Activated T-cell treated with anti-CD3 and anti-CD28 coated beads, Interleukin-2, amount 50 U/mL, for 1 hour (primary cell): ENCODE measurements at places on chromosomes 11 and 22.

- peak; percentile 52 for DNase-seq
Observed at GRCh38 chr11:111422494-111423249, 43.6 kb upstream of the POU2AF1 start.

- no peak for DNase-seq
Observed at GRCh38 chr22:23749841-23750301, 1.0 kb downstream of the ZNF70 start.

GRCh38 chr11:63838150-63838677, 696 bp upstream of the MARK2 start:
- DNase-seq = peak; percentile 35

DNA sequence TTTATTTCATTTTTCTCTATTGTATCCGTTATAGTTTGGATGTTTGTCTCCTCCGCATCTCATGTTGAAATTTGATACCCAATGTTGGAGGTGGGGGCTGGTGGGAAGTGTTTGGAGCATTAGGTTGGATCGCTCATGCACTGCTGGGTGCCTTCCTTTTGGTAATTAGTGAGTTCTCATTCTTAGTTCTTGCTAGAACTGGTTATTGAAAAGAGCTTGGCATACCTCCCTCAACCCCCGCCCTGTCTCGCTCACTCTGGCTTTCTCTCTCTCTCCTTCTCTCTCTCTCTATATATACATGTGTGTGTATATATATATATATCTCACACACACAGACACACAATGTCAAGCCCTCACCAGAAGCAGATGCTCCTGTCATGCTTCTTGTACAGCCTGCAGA, 978.7 kb downstream of the DLG2 start:
- DNase-seq = no peak

- no peak for DNase-seq
Observed at GRCh38 chr11:27347359-27348339, 15.4 kb downstream of the CCDC34 start.

DNA sequence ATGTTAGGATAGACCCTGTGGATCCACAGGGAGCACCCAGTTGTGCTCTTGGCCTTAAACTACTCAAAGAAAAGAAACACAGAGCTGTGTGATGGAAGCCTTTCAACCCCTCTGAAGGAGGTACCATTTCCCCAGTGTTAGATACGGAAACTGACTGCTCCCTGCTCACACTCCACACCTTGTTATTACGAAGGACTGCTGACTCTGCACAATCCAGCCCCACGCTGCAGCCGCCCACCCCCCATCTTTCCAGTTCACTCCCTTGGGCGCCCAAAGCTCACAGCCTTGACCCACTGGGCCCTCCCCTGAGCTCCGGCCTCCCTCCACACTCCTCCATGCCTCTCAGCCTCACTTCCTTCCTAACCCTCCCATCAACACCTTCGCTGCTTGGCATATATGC, 75.5 kb downstream of the EFCAB6 start:
- DNase-seq = no peak

GRCh38 chr11:75199412-75199955, 41.1 kb upstream of the TPBGL start:
- no peak for DNase-seq

- DNase-seq = no peak
Observed at GRCh38 chr11:68012044-68012842, 2.1 kb downstream of the ALDH3B1 start.

DNA sequence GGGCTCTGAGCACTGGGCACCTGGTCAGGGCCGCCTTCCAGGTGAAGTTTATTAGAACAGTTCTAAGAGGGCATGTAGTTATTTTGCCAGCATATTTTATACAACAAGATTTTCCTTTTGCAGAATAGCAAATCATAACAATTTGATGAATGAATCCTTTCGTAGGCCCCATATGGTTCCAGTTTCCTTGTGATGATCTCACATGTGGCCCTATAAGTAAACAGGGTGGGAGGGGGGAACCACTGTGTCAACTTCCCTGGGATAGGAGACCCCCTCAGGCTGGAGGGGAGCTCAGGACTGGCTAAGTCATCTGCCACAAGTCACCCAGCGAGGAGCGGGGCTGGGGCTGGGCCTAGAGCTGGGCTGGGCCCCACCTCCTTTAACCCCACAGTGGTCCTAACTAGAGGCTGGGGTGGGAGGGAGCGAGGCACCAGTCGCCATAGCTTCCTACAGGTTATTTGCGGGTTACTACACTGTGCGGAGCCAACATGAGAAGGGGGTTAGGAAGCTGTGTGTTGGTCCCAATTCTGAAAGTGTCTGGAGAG, 4.2 kb downstream of the FBLN1 start:
- DNase-seq = no peak

DNA sequence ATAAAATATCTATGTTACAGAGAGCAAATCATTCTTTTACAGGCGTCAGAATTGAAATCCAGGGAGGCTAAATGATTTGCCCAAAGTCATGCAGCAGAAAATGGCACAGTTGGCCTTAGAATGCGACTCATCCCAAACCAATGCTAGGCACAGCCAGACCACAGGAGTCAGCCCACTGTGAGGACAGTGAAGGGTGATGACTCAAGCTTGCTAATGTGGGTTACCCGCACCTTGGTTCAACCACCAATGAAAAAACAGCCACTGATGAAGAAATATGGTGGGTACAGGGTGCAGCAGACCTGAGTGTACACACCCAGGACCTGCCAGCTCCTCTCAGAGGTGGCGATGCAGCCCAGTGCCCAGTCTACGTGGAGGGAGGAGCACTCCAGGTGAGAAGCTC, 89.7 kb downstream of the ZC3H12C start:
- no peak for DNase-seq

- no peak for DNase-seq
Observed at GRCh38 chr22:50083462-50084079, 1.7 kb downstream of the MLC1 start.

DNA sequence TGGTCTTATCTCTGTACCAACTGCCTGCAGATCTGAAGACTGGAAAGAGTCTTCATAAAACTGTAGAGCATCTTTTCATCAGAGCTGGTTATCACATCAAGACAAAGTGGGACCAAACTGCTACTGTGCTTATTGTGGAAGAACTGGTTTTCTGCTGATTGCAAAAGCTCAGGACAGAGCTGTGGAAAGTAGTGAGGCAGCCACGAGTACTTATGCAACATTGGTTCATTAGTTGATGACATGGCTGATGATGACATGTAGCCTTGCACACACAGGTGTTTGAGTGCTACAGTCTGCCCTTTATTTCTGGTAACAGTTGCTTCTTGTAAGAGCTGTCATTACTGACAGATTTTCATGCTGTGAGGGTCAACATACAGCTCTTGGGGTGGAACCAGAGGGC, 185.4 kb upstream of the GUCY1A2 start:
- DNase-seq = no peak

GRCh38 chr11:1230456-1231395, 7.9 kb downstream of the MUC5B start:
- no peak for DNase-seq

- DNase-seq = no peak
Observed at GRCh38 chr22:24772493-24773220, 1.9 kb downstream of the PIWIL3 start.

GRCh38 chr22:46026899-46027210, 49.9 kb upstream of the WNT7B start:
- DNase-seq = no peak

DNA sequence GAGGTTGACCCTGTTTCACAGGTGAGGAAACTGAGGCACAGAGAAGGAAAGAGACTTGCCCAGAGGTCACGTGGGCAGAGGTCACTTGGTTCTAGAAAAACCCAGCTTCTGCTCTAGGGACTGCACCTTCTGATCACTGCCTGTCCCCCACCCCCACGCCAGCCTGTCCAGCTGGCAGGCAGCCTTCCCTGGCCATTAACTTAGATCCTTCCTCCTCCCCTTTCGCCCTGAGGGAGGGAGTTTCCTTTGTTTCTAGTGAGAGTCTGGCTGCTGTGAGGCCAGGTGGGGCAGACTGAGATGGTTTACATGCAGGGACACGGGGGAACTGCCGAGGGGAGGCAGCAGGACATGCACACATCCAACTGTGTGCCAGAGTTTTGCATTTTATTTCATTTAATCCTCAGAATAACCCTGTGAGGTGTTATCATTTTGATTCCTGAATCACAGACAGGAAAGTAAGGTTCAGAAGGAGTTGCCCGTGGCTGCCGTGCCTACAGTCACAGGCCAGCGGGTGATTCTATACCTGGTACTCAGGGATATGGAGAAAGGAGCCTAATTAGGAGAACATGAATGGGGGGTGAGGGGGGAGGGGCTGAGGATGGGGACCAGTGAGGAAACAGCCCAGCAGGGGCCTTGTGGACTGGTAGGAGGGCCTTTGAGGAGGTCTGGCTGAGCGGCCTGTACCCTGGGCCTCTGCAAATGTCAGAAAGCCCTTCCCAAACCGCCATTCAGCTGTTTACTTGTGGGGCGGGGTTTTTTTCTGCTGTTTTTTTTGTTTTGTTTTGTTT, 3.4 kb downstream of the FAM83F start:
- DNase-seq = no peak

DNA sequence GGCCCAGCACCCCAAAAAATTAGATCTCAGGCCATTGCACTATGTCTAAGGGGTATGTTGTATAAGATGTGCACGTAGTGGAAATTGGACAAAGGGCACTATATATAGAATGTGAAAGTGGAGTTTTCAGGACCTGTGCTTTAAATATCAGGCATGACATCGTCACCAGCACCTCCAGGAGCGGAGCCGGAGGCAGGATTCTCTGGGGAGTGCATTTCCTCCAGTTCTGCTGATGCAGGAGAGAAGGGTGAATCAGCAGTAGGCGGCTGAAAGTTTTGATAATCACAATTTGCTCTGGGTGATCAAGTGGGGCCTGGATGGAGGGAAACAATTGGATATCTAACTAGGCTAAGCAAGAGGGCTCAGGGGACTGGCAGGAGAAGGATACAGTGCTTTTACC, 69.1 kb upstream of the NTM start:
- DNase-seq = no peak

DNA sequence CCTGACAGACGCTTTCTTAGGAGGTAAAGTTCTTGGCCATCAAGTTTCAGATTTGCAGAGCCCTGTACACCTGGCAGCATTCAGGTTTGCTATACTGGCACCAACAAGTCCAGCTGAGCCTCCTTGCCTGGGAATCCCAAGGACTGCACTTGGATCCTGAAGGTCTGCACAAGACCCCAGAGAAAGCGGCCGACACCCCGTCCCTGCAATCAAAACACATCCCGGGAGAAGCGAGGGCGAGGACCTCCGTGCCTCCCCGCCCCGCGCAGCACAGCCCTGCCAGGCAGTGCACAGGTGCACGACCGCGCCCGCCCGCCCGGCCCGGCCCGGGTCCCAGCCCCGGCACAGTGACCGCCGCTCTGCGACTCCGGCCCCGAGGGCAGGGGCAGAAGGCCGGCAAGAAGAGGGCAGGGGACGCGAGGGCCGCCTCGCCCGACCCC, 559 bp downstream of the MRTFA start:
- no peak for DNase-seq

DNA sequence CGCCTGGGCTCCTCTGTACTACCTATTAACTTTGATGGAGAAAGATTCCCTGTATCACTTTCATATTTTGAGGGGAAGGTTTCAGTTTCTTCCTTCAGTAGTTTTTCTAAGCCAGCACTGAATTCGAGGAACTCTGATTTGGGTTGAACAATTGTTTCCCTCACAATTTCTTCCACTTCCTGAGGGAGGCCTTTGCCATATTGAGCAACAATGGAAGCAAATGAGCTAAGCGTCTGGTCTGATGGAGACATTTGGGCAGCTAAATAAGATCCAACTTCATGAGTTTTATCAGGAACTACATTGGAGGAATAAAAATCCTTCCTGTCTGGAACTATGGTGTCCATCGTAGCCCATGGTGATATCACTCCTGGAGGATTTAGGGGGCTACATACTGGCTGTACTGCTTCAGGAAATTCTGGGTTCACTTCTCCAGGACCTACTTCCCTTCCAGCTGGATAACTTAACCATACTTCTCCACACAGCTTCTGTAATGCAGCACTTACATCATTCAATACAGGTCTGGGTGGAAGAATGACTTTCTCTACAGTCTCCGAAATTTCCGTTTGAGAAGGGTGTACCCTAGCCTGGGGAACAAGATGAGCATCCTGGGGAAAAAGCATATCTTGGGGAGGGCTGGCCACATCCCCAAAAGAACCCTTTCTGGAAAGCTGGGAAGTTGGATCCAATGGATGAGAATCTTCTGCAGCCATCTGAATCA, 38.9 kb upstream of the CCDC89 start:
- DNase-seq = no peak

DNA sequence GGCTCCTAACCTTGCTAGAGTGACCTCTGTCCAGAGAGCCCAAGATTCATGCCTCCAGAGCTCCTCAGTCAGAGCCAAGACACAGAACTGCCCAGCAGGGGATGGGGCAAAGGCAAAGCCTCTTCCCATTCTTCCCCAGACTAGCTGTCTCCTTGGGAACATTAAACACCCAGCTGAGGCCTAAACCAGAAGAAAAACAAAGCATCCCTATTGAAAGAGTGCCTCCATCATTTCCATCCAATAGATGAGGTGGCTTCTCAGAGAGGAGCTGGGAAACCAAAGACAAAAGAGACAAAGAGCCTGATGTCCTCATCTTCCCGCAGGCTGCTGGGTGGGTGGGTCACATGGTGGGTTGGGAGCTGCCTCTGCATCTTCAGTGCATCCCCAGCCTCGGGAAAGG, 37.4 kb downstream of the COMMD9 start:
- no peak for DNase-seq

DNA sequence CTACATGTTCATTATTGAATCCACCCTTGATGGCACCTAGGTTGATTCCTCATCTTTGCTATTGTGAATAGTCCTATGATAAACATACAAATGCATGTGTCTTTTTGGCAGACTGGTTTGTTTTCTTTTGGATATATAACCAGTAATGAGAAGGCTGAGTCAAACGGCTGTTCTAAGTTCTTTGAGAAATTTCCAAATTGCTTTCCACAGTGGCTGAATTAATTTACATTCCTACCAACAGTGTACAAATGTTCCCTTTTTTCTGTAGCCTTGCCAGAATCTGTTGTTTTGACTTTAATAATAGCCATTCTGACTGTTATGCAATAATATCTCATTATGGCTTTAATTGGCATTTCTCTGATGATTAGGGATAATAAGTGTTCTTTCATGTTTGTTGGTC, 184.9 kb downstream of the CASP12 start:
- DNase-seq = no peak

DNA sequence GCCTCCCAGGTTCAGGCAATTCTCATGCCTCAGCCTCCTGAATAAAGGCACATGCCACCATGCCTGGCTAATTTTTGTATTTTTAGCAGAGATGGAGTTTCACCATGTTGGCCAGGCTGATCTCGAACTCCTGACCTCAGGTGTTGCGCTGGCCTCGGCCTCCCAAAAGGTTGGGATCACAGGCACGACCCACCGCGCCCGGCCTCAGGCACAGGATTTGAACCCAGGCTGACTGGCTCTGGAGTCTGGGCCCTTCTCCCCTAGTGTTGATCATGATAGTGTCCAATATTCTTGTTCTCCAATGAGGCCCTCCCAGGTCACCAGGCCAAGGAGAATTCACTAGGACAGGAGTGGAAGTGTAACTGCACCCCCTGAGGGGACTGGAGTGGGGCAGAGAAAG, 401.9 kb downstream of the LARGE1 start:
- no peak for DNase-seq

GRCh38 chr22:38177926-38178604, 3.6 kb downstream of the PLA2G6 start:
- DNase-seq = no peak

GRCh38 chr22:36565686-36566085, 36.7 kb upstream of the EIF3D start:
- DNase-seq = no peak

- DNase-seq = no peak
Observed at GRCh38 chr11:127643268-127644058, 642.9 kb upstream of the KIRREL3 start.

- no peak for DNase-seq
Observed at GRCh38 chr11:44189986-44190882, 94.8 kb downstream of the EXT2 start.

- DNase-seq = peak; percentile 44
Observed at GRCh38 chr11:128195057-128195751, 392.2 kb downstream of the ETS1 start.
